ENCODE measurements at places on chromosomes 4 and X. TPM values are rescaled to one million over a fixed set of nuclear protein-coding genes. Genes with fewer than 3 reads are reported as not detected.

- no peak for DNase-seq
Observed at GRCh38 chrX:153669901-153670731, 3.5 kb downstream of the PNCK start.

- no peak for DNase-seq
Observed at GRCh38 chr4:104571341-104571740, 76.6 kb upstream of the CXXC4 start.

DNA sequence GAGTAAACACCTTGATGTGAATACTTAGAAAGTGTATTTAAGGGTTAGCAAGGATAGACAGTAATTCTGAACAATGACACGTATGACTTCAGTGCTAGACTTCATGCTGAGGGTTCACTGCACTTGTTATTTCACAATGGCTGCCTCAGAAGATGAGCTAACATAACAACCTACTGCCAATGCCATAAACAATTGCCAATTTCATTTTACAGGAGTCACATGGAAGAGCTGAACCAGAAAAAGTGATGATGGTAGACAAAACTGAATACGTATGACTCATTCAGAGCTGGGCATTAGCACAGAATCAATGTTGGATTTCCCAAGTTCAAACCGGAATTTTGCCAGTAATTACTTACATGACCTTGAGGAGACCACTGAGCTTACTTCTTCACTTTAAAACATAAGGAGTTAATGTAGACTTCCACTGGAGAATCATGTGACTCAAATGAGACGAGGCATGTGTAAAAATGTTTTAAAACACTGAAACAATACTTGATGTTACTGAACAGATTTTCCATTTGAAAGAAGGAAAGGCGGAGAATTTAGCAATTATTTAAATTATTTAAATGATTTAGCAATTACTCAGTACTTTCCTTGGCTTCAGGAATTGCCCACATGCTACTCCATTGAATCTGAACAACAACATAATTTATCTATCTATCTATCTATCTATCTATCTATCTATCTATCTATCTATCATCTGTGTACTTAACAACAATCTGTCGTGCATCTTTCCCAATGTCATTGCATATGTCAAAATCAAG is 868.5 kb upstream of the SLIT2 start:
- no peak for DNase-seq

- DNase-seq, result no peak
Observed at GRCh38 chr4:137531986-137532868, at the start of gene PCDH18. TSS of gene PCDH18 (minus strand) at chr4:137532494. CDS start at chr4:137532088, 406 bp downstream.

- no peak for DNase-seq
Observed at GRCh38 chr4:173436149-173436579, 37.2 kb upstream of the SCRG1 start.

- DNase-seq, result no peak
Observed at GRCh38 chr4:123043793-123044425, 121.5 kb upstream of the NUDT6 start.

DNA sequence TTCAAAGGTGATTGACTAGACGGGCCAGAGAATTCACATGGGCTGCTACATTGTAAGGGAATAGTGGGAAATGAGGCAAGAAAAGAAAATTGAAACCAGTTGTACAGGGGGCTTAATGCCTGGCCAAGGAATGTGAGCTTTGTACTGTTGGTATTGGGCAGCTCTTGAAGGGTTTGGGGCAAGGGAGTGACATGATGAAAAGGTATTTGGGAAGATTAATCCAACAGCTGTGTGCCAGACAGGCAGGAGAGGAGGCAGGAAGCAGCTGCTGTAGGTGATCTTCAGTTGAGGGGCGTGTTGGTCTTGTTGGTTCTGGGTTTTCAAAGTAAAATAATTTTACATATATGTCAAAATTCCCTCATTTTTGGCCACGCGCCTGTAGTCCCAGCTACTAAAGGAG is 384.5 kb upstream of the TENM3 start:
- DNase-seq, result no peak

DNA sequence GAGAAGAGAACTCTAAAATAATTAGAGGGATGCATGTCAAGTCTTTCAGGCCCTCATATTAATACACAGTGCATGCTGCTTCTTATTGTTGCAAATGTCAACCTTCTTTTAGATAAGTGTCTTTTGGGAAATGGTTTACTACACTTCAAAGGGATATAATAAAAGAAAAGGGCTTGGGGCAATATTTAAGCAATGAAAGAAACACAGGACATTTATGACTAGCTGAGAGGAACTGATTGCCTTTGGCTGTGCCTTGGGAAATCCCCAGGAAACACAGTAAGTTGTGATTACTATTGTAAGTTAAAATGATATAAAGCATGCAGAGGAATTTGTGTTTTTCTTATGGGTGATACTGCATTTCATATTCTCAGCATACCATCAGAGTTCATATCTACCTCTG is 1036.2 kb upstream of the GRID2 start:
- DNase-seq, result no peak

DNA sequence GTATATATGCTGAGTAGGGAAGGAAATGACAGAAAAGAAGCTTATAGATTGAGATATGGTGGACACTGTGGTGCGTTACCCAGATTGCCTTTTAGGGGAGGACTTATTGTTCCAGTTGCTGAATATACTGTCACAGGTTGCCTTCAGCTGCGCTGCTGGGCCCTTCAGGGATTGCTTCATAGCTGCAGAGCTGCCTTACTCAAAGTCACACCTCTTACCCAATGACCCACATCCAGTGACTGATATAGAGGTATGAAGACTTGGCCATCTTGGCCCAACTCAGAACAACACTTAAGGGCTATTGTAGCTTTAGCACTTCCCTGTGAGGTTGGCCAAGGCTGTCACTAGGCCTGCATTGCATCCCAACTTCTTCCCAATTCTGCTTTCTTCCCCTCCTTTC is 63.4 kb upstream of the TMEM164 start:
- no peak for DNase-seq

The AR gene
- total RNA-seq, result 0.06 TPM

The SERTM2 gene
- not detected for total RNA-seq

The GAGE12F gene
- not detected for total RNA-seq

The HERC3 gene
- total RNA-seq, result 24.9 TPM
